ENCODE measurements at places on chromosomes 7 and 10.

DNA sequence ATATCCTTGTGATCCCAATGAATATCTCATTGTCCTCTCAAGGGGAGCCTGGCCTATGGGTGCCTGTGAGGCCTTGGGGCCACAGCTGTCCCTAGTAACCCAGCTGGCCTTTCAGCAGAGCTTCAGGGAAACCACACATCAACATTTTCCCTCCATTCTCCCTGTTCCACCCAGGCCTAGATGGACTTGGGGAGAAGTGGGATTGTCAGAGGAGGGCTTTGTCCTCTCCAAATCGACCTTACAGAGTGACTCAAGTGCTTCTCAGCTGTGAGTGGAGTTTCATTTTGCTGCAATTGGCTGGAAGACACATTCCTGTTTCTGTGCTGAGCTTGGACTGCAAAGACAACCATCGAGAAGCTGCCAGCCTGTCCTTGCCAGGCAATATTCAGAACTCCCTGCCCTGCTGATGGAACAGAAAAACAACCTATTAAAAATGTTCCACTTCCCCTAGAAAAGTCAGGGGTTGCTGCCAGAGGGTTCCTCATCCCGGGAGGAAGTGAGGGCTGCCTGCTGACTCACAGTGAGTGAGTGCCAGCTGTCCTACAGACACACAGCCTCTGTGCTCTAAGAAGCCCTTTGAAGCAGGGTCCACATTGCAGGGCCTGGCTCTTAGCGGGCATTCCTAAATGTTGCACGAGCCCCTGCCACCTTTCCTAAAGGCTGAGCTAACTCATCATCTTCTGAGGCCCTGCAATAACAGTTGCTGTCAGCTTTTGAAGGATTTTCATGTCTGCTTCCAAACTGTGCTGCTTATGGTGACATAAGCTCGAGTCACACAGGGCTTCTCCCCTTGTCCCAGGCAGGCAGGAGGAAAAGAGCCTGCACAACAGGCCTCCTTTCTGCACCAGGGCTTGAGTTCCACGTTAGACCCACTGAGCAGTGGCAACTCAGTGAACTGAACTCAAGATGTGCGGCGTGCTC is 20.5 kb downstream of the STRA8 start:
- peak; percentile 48 for DNase-seq

- DNase-seq: no peak
Observed at GRCh38 chr7:91569728-91570457, 305.7 kb downstream of the FZD1 start.

GRCh38 chr7:42407833-42408232 is 170.8 kb upstream of the GLI3 start:
- no peak for DNase-seq

- DNase-seq: peak; percentile 32
Observed at GRCh38 chr7:27994639-27995038, 186.0 kb downstream of the JAZF1 start.

DNA sequence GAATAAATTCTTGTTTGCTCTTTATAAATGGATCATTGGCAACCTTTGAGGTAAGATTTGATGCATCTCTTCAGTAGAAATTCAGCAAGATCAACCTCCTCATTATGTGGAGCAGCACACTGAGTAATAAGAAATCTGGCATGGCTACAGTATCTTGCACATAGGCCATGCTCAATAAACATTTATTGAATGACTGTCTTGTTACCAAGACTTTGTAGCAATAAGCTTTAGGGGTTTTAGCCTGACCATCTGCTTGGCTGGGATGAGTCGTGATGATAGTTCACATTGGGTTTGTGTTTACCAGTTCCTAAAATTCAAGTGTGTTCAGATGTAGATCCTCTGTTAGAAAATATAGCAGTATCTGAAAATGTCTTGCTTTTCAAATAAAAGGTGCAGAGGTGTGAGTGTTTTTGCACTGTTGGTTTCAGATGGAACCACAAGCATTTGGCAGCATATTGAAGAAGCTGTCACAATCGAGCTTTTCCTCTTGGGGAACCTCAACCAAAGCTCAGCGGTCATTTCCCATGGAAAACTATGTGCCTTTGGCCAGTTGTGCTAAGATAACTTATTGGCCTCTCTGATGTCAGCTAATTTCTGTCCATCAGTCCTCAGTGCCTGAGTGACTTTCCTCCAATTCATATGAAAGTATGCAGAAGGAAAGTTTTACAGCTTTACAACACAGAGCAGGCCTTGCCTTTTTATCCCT is 442.6 kb downstream of the GFRA1 start:
- peak; percentile 68 for DNase-seq

GRCh38 chr7:143484119-143484518 is 6.4 kb downstream of the TAS2R41 start:
- DNase-seq: no peak

DNA sequence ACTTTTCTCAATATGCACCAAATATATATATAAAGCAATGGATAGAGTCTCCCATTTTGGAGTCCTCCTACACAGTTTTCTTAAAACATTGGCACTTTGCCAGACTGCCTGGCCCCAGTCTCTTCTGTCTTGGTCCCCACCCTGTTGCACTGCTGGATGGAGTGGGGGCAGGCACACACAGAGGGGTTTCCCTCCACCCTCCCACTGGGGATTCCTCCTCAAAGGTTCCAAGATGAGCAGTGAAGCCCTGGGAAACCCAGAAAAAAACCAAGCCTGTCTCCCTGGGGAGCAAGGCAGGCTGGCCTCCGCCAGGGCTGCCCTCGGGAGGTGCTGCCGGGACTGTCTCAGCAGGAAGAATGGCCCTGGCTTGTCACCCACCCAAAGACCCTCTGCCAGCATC is 68.0 kb downstream of the SH3PXD2A start:
- DNase-seq: no peak

- no peak for DNase-seq
Observed at GRCh38 chr7:12351843-12352242, 51.8 kb downstream of the VWDE start.

GRCh38 chr7:81007051-81007450 is 88.2 kb upstream of the SEMA3C start:
- no peak for DNase-seq

- no peak for DNase-seq
Observed at GRCh38 chr10:126521399-126521798, 133.1 kb upstream of the ADAM12 start.

- DNase-seq: no peak
Observed at GRCh38 chr7:133781486-133782090, 345.6 kb upstream of the LRGUK start.

DNA sequence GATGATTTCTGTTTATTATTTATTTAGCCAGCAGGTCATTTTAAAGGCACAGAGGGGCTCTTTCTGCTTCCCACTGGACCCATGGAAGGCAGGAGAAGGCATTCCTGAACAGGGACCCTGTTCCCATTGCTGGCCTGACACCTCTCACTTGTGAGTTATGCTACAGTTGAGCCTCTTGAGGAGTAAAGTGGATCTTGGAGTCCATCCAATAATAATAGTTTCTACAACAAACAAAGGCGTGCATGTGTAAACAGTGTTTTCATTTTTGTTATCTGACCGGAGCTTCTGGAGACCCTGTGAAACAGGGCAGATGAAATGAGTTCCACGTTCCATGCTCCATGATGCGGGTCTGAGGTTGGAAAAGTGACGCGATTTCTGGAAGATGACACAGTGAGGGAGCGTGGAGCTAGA is 127.3 kb upstream of the HABP2 start:
- DNase-seq: no peak

Data from HS-5 (cell line).